ENCODE measurements at places on chromosomes 3 and 15.

DNA sequence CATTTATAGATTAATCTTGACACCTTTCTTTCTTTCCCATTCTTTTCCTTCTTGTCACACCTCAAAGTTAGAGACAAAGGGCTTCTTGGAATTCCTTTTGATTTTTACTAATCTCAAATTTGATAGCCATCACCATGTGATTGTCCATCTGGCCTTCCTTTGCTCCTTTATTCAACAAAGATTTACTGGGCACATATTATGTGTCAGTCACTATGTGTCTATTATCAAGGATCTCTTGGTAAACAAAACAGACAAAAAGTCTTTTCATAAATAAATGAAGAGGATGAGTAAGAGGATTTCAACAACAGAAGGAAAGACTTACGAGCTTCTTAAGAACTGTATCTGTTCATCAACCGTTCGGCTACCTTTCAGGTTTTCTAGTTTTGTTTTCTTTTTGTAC is 56.5 kb downstream of the SAMMSON start:
- no peak for DNase-seq

DNA sequence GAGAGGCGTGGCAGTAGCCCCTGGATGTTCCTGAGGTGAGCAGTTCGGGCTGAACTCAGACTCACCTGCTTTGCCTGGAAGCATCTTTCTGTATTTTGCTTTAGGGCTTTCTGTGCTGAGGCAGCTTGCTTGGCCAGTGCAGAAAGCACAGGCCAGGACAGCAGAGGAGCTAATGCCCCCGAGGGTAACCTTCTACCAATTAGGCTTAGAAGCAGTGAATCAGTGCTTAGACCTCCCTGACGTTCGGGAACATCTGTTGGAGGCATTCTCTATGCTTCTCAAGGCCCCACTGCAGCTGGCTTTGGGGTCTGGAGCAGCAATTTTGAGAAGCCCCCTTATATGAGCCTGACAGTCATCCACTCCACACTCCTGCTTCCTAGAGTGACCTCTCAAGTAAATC is 350.7 kb upstream of the PROK2 start:
- peak; percentile 57 for DNase-seq

GRCh38 chr3:126523745-126524428 is at the start of gene CHST13:
Gene CHST13 (plus strand): TSS chr3:126524155. CDS start chr3:126524333, 178 bp downstream.
- peak; percentile 52 for DNase-seq

DNA sequence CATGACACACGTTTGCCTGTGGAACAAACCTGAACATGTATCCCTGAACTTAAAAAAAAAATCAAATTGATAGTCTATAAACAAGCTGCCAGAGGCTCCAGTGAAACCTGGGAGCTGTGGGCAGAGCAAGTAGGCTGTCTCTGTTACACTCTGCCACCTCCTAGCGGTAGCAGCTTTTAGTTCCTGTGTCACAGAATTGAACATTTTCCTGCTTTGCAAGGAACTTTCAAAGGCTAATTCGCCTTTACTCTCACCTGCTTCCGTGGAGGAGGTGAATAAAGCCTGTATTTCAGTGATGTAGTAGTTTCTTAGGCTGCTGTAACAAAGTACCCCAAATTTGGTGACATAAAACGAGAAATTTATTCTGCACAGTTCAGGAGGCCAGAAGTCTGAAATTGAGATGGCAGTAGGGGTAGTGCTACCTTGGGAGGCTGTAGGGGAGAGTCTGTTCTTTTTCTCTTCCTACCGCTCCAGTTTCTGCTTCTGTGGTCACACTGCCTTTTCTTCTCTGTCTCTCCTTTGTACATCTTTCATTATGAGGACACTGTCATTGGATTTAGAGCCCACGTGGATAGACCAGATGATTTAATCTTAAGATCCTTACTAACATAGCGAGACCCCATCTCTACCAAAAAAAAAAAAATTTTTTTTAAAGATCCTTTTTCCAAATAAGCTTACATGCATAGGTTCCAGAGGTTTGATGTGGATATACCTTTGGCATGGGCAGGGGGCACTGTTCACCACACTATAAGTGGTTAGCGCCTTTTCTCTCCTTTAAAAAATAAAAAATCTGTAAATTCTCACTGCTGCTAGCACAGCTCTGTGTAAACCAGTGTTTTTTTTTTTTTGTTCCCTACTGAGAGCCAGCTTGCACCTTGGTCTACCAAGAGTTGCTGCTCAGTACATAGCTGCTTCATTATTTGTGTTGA is 25.3 kb downstream of the FBXO22 start:
- peak; percentile 27 for DNase-seq

DNA sequence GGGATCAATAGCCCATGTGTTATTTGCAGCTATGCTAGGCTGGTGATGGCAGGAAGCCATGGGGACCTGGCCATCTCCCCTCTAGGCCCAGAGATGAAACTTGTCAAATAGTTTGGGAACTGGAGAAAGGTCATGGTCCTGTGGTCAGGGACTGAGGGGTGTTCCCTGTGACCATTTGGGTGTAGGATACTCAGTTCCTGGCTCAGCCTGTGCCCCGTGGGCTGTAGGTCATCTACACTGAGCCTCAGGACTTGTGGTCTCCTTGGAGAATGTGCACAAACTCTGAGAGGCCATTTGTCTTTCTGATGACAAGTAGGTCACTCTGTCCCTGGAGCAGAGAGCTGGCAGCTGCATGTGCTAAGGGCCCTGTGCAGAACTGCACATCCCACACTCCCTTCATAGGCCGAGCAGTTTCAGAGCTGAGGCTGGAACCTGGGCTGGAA is 17.5 kb downstream of the GASK1A start:
- no peak for DNase-seq

All from trophoblast cell (in vitro differentiated cells and primary cell).